ENCODE measurements at places on chromosomes 11 and 22. TPM values are rescaled to one million over a fixed set of nuclear protein-coding genes. Genes with fewer than 3 reads are reported as not detected.
A peak's percentile ranks its signal among the peaks of the same experiment; 100 is the strongest.

Gene PRR33
- total RNA-seq = not detected

Gene RFPL2
- total RNA-seq = not detected

Gene SBF2
- total RNA-seq = 9.1 TPM

Gene MUC5B
- total RNA-seq = not detected

Gene FGF19
- total RNA-seq = not detected

Gene PDE2A
- 0.33 TPM for total RNA-seq

Gene TPH1
- 0.36 TPM for total RNA-seq

DNA sequence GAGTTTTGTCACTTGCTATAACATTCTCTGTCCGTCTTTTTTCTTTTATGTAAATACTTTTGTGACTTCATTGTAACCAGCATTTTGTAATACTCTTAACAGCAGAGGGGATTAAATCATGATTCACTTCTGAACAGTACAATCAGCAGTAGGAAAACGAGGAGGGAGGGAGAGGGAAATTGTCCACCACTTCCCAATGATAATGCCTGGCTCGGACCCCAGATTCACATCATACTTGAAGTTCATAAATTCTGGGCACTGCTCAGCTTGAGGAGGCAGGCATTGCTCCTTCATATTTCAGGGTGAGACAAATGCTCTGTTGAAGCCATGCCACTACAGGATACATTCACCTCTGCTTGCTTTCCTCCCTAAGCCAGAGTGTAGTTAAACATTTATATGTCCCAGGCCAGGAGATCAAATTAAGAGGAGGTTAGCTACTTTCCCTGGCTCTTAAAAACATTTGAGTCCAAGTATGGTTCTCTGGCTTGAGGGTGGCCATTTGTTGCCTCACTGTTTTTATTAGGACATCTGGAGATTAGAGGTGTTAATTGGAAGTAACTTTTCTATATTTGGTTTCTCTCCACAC, 129.0 kb upstream of the LDLRAD3 start:
- H3K27ac ChIP-seq = no peak overlapping the region
- no peak for DNase-seq
- H3K4me1 ChIP-seq = no peaks in the 10 kb centered on the region

GRCh38 chr11:29773656-29774264, 243.1 kb downstream of the KCNA4 start:
- no peak for DNase-seq
- H3K27ac ChIP-seq = no peak overlapping the region
- no peaks in the 10 kb centered on the region for H3K4me1 ChIP-seq
- H3K27me3 ChIP-seq = no peaks in the 10 kb centered on the region
- H3K36me3 ChIP-seq = no peaks in the 10 kb centered on the region
- H3K4me3 ChIP-seq = no peak overlapping the region

DNA sequence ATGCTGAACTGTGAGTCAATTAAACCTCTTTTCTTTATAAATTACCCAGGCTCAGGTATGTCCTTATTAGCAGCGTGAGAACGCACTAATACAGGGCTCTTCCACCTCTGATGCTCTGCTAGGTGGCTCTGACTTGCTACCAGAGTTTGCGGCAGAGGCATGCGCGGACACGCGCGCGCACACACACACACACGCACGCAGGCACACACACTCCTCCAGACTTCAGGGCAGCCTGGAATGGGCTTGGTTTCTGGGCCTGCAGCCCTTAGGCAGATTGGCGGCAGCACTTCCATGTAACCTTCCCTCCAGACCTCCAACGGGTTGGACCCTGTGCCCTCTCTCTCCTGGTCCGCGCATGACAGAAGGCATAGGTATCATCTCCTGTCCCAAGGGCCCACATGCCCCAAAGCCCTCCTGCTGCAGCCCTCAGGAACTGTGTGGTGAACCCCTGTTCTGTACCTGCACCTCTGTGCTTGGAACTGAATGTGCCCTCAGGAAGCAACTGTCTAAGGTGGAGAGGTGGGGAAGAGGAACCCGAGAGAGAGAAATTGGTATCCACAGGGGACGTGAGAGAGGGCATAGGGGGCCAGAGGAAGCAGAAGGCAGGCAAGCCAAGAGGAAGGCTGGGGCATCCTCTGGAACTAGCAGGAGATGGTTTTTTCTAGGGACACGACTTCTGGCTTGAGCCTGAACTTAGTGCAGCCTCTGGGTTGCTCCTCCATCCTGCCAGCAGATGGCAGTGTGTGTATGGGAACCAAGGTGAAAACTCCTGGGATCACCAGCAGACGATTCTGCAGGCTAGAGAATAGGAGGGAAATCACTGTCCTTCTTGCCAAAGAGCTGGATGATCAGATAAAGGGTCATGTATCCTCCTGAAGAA, 23.4 kb upstream of the RIC3 start:
- peak; percentile 82 for DNase-seq
- H3K27me3 ChIP-seq = no peaks in the 10 kb centered on the region
- H3K4me1 ChIP-seq = no peaks in the 10 kb centered on the region
- H3K4me3 ChIP-seq = no peak overlapping the region

DNA sequence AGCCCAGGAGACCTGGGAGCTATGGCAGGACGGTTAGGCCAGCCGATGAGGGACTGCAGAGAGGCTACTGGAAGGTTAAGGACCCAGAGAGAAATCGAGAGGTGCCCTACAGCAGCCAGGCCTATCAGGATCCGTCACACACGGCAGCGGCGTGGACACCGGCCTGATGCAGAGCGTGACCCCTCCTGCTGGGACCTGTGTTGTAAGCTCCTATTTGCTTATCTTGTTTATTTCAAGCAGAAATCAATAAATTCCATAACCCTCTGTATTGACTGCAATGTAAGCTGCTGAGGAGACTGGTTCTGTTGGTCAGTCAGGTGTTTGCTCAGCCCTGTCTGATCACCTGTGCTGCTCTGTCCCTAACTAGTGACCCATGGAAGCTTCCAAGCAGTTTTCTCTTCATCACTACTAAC, 39.9 kb downstream of the PPP2R1B start:
- no peak overlapping the region for H3K27ac ChIP-seq
- no peaks in the 10 kb centered on the region for H3K4me1 ChIP-seq
- H3K36me3 ChIP-seq = peaks cover 11% of the 10 kb centered on the region
- H3K27me3 ChIP-seq = no peaks in the 10 kb centered on the region
- no peak for DNase-seq

DNA sequence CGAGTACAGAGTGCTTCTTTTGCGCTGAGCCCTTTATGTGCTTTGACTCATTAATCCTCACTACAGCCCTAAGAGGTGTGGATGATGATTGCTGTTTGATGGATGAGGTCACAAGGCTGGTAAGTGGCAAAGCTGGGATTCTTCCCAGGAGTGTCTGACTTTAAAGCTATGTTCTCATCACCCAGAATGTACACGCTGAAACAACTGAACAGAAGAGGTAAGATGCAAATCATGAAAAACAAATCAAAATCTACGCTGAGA, 37.7 kb upstream of the CREB3L1 start:
- no peaks in the 10 kb centered on the region for H3K36me3 ChIP-seq
- H3K4me1 ChIP-seq = peaks cover 42% of the 10 kb centered on the region
- DNase-seq = no peak
- peaks cover 17% of the 10 kb centered on the region for H3K27me3 ChIP-seq
- H3K4me3 ChIP-seq = no peak overlapping the region

- H3K27ac ChIP-seq = no peak overlapping the region
- no peak overlapping the region for H3K4me3 ChIP-seq
- no peaks in the 10 kb centered on the region for H3K4me1 ChIP-seq
- H3K36me3 ChIP-seq = no peaks in the 10 kb centered on the region
- no peak for DNase-seq
- H3K27me3 ChIP-seq = no peaks in the 10 kb centered on the region
Measured at GRCh38 chr11:70845591-70846041, 406.8 kb downstream of the SHANK2 start.

DNA sequence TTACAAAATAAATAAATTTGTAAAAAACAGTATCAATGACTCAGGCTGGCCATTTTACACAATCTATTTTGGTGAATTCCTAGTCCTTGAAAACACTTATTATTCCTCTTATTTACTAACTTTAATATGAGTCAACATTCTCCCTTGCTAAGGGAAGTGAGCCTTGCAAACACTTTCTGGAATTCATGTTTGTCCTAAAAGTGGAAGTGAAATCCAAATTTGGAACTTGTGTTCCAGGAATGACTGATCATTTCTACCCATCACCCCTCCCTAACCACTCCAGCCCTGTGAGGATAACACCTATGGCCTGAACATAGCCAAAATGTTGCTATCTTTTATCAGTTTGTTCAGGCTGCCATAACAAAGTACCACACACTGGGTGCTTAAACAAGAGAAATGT, 83.1 kb downstream of the OR5AK2 start:
- H3K4me3 ChIP-seq = no peak overlapping the region
- H3K27ac ChIP-seq = no peak overlapping the region
- DNase-seq = no peak
- no peaks in the 10 kb centered on the region for H3K4me1 ChIP-seq

GRCh38 chr11:92960886-92961285, 8.6 kb upstream of the MTNR1B start:
- peaks cover 3% of the 10 kb centered on the region for H3K27me3 ChIP-seq
- no peak overlapping the region for H3K4me3 ChIP-seq
- no peaks in the 10 kb centered on the region for H3K4me1 ChIP-seq
- no peak for DNase-seq
- H3K27ac ChIP-seq = no peak overlapping the region
- H3K36me3 ChIP-seq = no peaks in the 10 kb centered on the region

GRCh38 chr22:41352058-41352457, 29.7 kb upstream of the TEF start:
- H3K27ac ChIP-seq = no peak overlapping the region
- H3K36me3 ChIP-seq = peaks cover 57% of the 10 kb centered on the region
- no peak for DNase-seq

GRCh38 chr11:18578975-18579598, 9.4 kb downstream of the UEVLD start:
- H3K27me3 ChIP-seq = no peaks in the 10 kb centered on the region
- H3K4me1 ChIP-seq = peaks cover 27% of the 10 kb centered on the region
- H3K4me3 ChIP-seq = peak overlapping the region; percentile 75
- H3K36me3 ChIP-seq = peaks cover 37% of the 10 kb centered on the region
- peak; percentile 77 for DNase-seq

GRCh38 chr22:38164551-38164918, 17.1 kb downstream of the PLA2G6 start:
- DNase-seq = no peak
- H3K4me1 ChIP-seq = peaks cover 18% of the 10 kb centered on the region
- no peaks in the 10 kb centered on the region for H3K27me3 ChIP-seq

- no peak overlapping the region for H3K4me3 ChIP-seq
- H3K36me3 ChIP-seq = peaks cover 10% of the 10 kb centered on the region
- peaks cover 5% of the 10 kb centered on the region for H3K4me1 ChIP-seq
- H3K27me3 ChIP-seq = no peaks in the 10 kb centered on the region
Measured at GRCh38 chr11:64894070-64894811, 15.8 kb upstream of the EHD1 start.

DNA sequence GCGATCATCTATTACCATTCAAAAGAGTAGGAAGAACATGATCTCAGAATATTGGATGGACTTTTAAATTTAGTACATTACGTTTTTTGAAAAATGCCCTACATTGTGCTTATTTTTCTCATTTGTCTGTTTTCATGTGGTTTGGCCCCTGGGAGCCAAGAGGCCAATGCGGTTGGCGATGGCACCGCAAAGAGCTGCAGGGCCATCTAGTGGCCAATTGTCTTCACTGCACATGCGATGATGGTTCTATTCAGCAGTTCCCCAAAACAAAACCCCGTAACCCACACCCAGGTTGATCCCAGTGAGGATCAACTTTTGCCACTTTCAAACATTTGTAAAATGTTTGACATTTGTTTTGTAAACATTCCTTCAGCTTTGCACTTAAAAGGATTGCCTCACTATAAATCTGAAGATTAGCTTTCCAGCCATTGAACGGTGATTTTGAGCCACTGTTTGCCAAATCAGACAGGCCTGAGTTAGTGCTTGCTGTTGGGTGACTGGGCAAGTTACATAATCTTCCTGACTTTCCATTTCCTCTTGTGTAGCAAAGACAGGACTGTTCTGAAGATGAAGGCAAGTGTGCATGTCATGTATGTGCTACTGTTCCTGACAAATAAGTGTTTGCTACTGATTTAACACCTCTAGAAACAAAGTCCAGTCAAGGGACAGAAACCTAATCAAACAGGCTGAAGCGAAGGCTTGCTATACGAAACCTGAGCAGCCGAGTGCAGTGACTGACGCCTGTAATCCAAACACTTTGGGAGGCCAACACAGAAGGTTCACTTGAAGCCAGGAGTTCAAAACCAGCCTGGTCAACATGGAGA, 29.2 kb upstream of the XBP1 start:
- peaks cover 23% of the 10 kb centered on the region for H3K4me1 ChIP-seq
- no peak overlapping the region for H3K27ac ChIP-seq
- H3K27me3 ChIP-seq = no peaks in the 10 kb centered on the region
- peak; percentile 93 for DNase-seq

- H3K36me3 ChIP-seq = peaks cover 22% of the 10 kb centered on the region
- peak overlapping the region; percentile 80 for H3K27ac ChIP-seq
- H3K27me3 ChIP-seq = peaks cover 8% of the 10 kb centered on the region
- DNase-seq = peak; percentile 86
Measured at GRCh38 chr11:67118181-67118766, 789 bp upstream of the KDM2A start.

GRCh38 chr11:59555601-59556114, 44.3 kb downstream of the OR4D9 start:
- H3K4me1 ChIP-seq = peaks cover 43% of the 10 kb centered on the region
- no peak for DNase-seq
- H3K27me3 ChIP-seq = peaks cover 22% of the 10 kb centered on the region

GRCh38 chr11:45995342-45995734, 72.9 kb downstream of the LARGE2 start:
- no peak overlapping the region for H3K4me3 ChIP-seq
- no peaks in the 10 kb centered on the region for H3K36me3 ChIP-seq
- no peak overlapping the region for H3K27ac ChIP-seq
- H3K27me3 ChIP-seq = no peaks in the 10 kb centered on the region
- H3K4me1 ChIP-seq = no peaks in the 10 kb centered on the region

- H3K4me3 ChIP-seq = no peak overlapping the region
- no peak for DNase-seq
- H3K27me3 ChIP-seq = no peaks in the 10 kb centered on the region
Measured at GRCh38 chr11:69949327-69949726, 128.8 kb upstream of the ANO1 start.

DNA sequence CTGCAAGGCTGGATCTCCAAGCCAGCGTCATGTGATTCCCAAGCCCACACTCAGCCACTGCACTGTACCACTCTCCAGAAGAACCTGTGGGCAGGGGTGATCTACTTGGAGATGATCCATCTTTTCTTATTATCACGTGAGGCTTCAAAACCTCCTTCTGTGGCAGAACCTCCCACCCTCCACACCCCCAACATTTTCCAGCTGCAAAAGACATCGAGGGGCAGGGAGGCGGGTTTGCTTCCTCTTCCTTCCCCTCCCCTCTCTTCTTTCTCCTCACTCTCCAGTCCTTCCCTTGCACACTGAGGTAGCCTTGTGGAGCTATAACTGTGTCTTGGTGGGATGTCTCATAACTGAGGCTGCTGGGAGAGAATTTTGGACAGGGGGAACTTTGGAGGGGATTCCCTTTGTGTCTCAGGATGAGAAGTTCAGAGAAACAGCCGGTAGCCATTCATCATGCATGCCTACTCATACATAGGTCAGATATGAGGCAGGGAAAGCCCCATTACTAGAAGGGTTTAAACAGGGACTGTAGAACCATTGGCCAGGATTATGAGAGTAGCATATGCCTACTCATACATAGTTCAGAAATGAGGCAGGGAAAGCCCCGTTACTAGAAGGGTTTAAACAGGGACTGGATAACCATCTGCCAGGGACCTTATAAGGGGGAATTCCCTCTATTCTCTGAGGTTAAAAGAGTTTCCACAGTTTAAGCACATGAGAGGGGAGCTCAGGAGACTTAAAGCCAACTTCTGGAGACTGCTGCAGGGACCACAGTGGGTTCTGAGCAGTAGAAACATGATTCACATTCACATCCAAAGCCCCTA, 420.7 kb upstream of the CADM1 start:
- H3K27ac ChIP-seq = peak overlapping the region; percentile 76
- peak; percentile 63 for DNase-seq
- peaks cover 2% of the 10 kb centered on the region for H3K27me3 ChIP-seq
- peaks cover 9% of the 10 kb centered on the region for H3K4me1 ChIP-seq
- H3K4me3 ChIP-seq = peak overlapping the region; percentile 26

All from activated CD4-positive, alpha-beta T cell treated with anti-CD3 and anti-CD28 coated beads, Interleukin-2, amount 10 ng/mL, durations not matched to agents 24 days and 14 days (primary cell).